B cell (primary cell): ENCODE measurements at places on chromosomes 3 and 15.

- H3K4me3 ChIP-seq: no peak overlapping the region
- no peak overlapping the region for H3K27ac ChIP-seq
- no peaks in the 10 kb centered on the region for H3K36me3 ChIP-seq
- no peaks in the 10 kb centered on the region for H3K27me3 ChIP-seq
These were observed 29.8 kb downstream of the IL1RAP start for GRCh38 chr3:190543671-190544070.

GRCh38 chr15:100602823-100603393 is 519 bp downstream of the ASB7 start:
- peaks cover 17% of the 10 kb centered on the region for H3K36me3 ChIP-seq
- no peaks in the 10 kb centered on the region for H3K27me3 ChIP-seq
- no peak for DNase-seq
- peak overlapping the region; percentile 75 for H3K4me3 ChIP-seq

DNA sequence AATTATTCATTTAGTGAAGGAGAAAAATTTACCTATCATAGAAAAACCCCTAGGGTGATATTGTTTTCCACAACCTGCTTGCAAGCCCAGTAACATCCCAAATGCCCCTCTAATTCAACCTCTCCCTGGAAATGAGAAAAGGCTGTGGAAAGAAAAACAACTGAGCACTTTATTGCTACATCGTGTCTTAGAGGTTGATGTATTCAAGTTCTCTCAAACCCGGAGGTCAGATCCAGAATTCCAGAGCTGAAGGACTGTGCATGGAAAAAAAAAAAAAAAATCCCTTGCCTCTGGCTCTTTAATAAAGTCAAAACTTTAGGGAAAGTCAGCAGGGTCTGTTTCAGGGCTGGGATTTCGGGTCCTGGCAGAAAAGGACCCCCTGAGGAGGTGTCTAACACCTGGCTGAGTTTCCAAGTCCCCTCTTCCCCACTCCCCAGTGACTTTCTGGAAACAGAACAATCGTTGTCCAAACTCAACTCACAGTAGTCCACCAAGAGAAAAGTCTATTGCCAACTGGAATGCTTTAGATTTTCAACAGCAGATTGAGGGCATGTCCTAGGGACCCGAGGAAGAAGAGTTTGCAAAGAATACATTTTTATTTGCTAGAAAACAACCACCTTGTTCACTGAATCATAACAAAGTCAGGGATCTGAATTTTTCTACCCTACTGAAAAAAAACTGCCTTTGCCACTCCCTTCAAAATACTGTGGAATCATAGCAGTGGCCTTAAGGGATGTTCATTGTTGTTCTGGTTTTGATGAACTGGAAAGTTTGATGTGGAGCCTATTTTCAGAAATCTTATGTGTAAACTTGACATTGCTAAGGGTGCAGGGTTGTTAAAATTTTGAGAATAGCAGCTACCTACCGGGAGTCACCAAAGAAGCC is 207.5 kb upstream of the ADAMTS9 start:
- H3K27ac ChIP-seq: no peak overlapping the region
- H3K4me1 ChIP-seq: no peaks in the 10 kb centered on the region
- H3K36me3 ChIP-seq: no peaks in the 10 kb centered on the region
- no peak overlapping the region for H3K4me3 ChIP-seq

GRCh38 chr3:106208251-106208650 is 339.4 kb upstream of the CBLB start:
- H3K4me1 ChIP-seq: peaks cover 23% of the 10 kb centered on the region
- no peak overlapping the region for H3K27ac ChIP-seq
- H3K36me3 ChIP-seq: no peaks in the 10 kb centered on the region
- H3K27me3 ChIP-seq: no peaks in the 10 kb centered on the region
- H3K4me3 ChIP-seq: no peak overlapping the region

GRCh38 chr3:152769523-152769922 is 65.4 kb upstream of the P2RY1 start:
- H3K36me3 ChIP-seq: no peaks in the 10 kb centered on the region
- no peaks in the 10 kb centered on the region for H3K4me1 ChIP-seq
- no peaks in the 10 kb centered on the region for H3K27me3 ChIP-seq
- no peak for DNase-seq
- H3K27ac ChIP-seq: no peak overlapping the region
- no peak overlapping the region for H3K4me3 ChIP-seq

DNA sequence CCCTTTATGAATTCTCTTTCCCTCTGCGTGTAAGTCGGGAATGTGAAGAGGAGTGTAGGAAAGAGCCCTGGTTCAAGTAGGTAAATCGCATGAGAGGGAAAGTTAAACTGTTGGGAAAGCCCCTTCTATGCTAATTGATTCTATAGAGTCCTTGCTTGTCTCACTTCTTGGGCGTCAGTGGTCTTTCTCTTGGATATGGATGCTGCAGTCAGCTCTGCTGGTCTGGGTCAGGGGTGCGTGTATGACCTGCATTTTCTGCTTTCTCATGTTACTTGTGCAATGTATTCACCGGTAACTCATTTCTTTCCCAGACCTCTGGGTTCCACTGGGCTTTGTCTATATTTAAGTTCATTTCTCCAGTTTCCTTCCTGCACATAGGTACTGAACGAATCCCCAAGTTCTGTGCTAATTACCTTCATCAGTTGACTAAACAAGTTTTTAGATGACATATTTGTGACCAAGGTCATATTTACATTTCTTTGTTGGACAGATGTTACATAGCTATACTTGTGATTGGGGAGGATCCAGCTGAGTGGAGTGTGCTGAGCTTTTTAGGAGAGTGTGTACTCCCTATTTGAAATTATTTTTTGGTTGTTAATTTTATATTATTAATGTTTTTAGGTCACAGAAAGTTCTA is 1.4 kb downstream of the SETD5 start:
- DNase-seq: peak; percentile 68
- H3K36me3 ChIP-seq: peaks cover 9% of the 10 kb centered on the region
- H3K4me1 ChIP-seq: peaks cover 53% of the 10 kb centered on the region
- H3K27me3 ChIP-seq: no peaks in the 10 kb centered on the region
- peak overlapping the region; percentile 92 for H3K4me3 ChIP-seq
